ENCODE measurements at places on chromosomes 2 and 18. TPM values are rescaled to one million over a fixed set of nuclear protein-coding genes. Genes with fewer than 3 reads are reported as not detected.

DNA sequence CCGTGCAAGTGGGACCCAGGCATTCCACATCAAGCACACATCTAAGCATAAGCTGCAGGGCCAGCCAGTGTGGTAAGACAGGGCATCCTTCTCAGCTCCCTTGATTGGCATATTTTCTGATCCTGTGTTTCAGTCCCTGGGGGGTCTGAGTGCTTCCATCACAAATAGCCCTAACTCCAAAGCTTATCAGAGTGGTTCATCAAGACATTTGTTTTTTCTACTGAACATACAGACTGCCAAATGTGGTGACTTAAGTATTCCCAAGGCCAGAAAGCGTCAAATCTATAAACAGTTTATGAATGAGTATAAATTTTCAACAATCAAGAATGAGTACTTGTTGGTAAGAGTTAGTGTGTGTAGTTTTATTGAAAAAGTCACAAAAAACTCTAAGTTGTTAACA, 18.8 kb downstream of the SPRED2 start:
- no peak overlapping the region for H3K27ac ChIP-seq
- DNase-seq, result no peak
- H3K27me3 ChIP-seq, result no peaks in the 10 kb centered on the region
- no peak overlapping the region for H3K4me3 ChIP-seq
- H3K4me1 ChIP-seq, result peaks cover 62% of the 10 kb centered on the region

GRCh38 chr2:37418956-37419355, 74.5 kb downstream of the QPCT start:
- H3K4me3 ChIP-seq, result no peak overlapping the region
- no peaks in the 10 kb centered on the region for H3K27me3 ChIP-seq
- peaks cover 17% of the 10 kb centered on the region for H3K4me1 ChIP-seq
- peak; percentile 64 for DNase-seq
- no peak overlapping the region for H3K27ac ChIP-seq

The RTP5 gene
- total RNA-seq, result not detected

- peaks cover 30% of the 10 kb centered on the region for H3K36me3 ChIP-seq
- no peak overlapping the region for H3K4me3 ChIP-seq
- no peak for DNase-seq
- H3K4me1 ChIP-seq, result peaks cover 2% of the 10 kb centered on the region
- no peaks in the 10 kb centered on the region for H3K27me3 ChIP-seq
Measured at GRCh38 chr2:61335187-61335586, 135.7 kb downstream of the USP34 start.

- H3K27me3 ChIP-seq, result no peaks in the 10 kb centered on the region
- H3K36me3 ChIP-seq, result peaks cover 41% of the 10 kb centered on the region
- no peaks in the 10 kb centered on the region for H3K4me1 ChIP-seq
- no peak overlapping the region for H3K27ac ChIP-seq
- no peak for DNase-seq
- H3K4me3 ChIP-seq, result no peak overlapping the region
Measured at GRCh38 chr2:11819235-11819729, 72.8 kb downstream of the LPIN1 start.

DNA sequence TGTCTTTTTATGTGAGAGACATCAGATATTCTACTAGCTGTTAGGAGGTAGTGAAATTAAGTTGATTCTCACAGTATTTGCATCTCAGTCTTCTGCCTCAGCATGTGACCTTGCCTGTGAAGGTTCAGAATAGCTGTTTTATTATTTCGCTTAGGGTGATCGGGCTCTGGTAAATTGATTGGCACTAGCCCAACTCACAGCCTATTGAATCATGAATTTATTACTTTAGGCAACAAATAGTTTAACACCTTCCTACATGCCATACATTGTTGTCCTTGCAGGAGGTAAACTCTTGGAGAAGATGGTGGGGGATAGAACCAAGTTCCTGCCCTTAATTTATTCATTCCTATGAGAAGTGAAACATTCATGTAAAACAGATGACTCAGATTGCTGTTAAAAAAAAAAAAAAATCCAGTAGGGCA, 101.9 kb downstream of the GPD2 start:
- no peaks in the 10 kb centered on the region for H3K36me3 ChIP-seq
- H3K4me1 ChIP-seq, result no peaks in the 10 kb centered on the region
- no peak overlapping the region for H3K27ac ChIP-seq
- no peak for DNase-seq

DNA sequence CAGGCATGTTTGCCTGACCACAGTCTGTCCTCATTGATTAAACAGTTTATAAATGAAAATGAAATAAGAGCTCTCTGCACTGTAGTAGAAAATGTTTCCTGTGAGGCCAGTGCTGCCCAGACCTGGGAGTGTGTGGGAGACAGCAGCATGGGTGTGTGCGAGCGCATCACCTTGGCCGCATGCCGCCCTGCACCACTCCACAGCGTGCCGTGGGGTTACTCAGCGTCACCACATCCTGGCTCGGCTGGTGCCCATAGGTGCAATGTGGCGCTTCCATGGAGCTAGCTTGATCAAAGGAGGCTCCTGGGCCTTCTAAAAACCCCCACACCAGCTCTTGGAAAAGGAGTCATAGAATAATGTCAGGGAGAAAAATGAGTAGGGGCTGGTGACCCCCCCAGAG, 76.0 kb upstream of the EPC2 start:
- no peak overlapping the region for H3K4me3 ChIP-seq
- peaks cover 23% of the 10 kb centered on the region for H3K27me3 ChIP-seq
- H3K36me3 ChIP-seq, result no peaks in the 10 kb centered on the region
- no peak overlapping the region for H3K27ac ChIP-seq
- no peak for DNase-seq

GRCh38 chr2:148244593-148245292, 223.9 kb downstream of the MBD5 start:
- peaks cover 24% of the 10 kb centered on the region for H3K4me1 ChIP-seq
- peak overlapping the region; percentile 55 for H3K27ac ChIP-seq
- DNase-seq, result peak; percentile 73
- H3K36me3 ChIP-seq, result no peaks in the 10 kb centered on the region
- 0 out of 2 replicates have a peak overlapping the region, but pooled peaks have one; percentile 7 for H3K4me3 ChIP-seq

GRCh38 chr18:54140641-54141040, 83.8 kb downstream of the MBD2 start:
- H3K36me3 ChIP-seq, result peaks cover 5% of the 10 kb centered on the region
- H3K27me3 ChIP-seq, result no peaks in the 10 kb centered on the region
- no peak for DNase-seq
- no peaks in the 10 kb centered on the region for H3K4me1 ChIP-seq
- H3K4me3 ChIP-seq, result no peak overlapping the region
- H3K27ac ChIP-seq, result no peak overlapping the region

DNA sequence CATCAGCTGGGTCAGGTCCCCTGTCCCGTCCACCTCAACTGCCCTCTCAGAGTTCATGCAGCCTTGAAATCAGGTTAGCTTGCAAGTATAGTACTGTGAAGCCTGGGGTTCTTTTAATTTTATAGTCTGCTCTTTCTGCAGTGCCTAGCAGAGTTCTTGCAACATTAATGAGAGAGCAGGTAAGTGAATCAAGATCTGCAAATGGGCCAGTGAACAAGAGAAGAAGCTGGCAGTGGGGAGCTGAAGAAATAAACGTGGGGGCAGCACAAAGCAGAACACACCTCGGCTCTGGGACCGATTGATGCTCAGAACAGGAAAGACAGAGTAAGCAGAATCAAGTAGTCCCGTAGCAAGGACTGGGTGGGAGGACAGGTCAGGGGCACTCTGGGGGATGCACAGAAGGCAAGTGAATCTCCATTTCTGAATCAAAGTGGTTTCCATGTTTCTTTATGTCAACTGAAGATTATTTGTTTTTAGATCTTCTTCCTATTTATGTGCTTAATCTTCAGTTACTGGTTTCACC, 675.5 kb downstream of the RNF144A start:
- no peak for DNase-seq
- H3K27me3 ChIP-seq, result no peaks in the 10 kb centered on the region
- H3K4me3 ChIP-seq, result no peak overlapping the region
- no peak overlapping the region for H3K27ac ChIP-seq
- no peaks in the 10 kb centered on the region for H3K36me3 ChIP-seq
- no peaks in the 10 kb centered on the region for H3K4me1 ChIP-seq

DNA sequence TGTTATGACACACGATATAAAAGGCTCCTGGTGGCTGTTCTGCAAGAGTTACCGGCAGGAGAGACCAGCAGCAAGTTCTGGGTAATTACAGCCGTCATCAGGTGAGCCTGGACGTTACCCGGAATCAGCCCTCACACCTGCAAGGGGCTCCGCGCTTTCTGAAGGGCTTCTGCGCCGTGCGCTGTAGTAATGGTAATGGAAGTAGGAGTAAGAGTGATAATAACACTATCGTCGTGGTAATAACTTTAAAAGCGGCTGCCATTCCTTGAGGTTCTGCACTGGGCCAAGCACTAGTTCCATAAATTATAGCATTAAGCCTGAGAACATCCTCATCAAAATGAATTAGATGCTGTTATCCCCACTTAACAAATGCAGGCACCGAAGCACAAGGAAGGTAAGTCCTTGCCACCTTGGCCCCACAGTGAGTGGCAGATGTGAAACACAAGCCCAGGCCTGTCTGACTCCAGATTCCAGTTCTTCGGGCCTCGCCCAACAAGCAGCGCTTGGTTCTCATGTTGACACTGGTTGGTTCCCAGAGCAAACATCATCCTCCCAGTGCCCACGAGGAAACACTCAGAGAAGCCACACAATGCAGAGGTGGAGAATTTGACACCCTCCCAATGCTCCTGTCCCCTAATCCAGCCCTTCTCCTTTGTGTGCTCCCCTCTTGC, 205.2 kb downstream of the EIPR1 start:
- no peaks in the 10 kb centered on the region for H3K36me3 ChIP-seq
- H3K4me3 ChIP-seq, result no peak overlapping the region
- peaks cover 16% of the 10 kb centered on the region for H3K4me1 ChIP-seq

DNA sequence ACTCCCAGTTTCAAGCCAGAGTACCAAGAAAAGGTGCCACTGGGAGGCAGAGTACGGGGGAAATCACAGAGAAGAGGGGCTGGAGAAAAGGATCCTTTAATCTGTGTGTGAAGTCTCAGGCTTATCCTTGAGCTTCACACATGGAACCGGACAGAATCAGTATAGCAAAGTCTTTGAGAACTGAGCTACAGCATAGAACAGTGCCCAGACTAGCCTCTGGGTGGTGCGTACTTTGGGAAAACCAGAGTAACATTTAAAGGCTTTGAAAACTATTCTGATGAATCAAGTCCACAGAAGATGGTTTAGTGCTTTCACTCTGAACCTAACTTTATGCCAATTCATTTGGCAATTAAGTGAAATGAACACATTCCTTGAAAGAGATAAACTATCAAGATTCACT, 83.1 kb downstream of the BABAM2 start:
- no peak overlapping the region for H3K27ac ChIP-seq
- H3K27me3 ChIP-seq, result no peaks in the 10 kb centered on the region
- H3K36me3 ChIP-seq, result no peaks in the 10 kb centered on the region
- H3K4me3 ChIP-seq, result no peak overlapping the region
- DNase-seq, result peak; percentile 32
